Jurkat, Clone E6-1 (cell line): ENCODE measurements at places on chromosomes 3 and 15.

GRCh38 chr15:87263871-87264270 is 992.7 kb downstream of the NTRK3 start:
- DNase-seq: no peak

- DNase-seq: no peak
These were observed 165.2 kb upstream of the MYRIP start for GRCh38 chr3:39644176-39644575.

GRCh38 chr15:57084192-57084591 is 165.7 kb downstream of the TCF12 start:
- DNase-seq: no peak

DNA sequence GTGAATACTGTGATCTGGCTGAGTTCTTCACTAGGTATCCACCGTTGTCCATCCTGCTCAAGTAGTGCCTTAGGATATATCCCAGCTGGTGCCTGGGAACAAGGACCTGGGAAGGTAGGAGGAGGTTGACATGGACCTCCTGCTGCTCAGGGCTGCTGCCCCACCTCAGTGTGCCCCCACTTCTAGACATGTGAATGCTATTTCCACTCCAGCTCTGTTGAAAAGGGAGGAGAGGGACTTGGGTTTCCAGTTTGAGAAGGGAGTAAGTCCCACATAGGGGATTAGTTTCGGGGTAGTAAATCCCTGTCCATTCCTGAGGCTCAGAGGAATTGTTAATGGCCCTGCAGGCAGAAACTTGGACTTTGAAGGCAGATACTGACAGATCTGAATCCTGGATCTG is 32.9 kb upstream of the ETV5 start:
- no peak for DNase-seq

GRCh38 chr15:90451053-90451850 is 63.2 kb downstream of the IQGAP1 start:
- DNase-seq: no peak

- no peak for DNase-seq
These were observed 624.2 kb downstream of the NTRK3 start for GRCh38 chr15:87632364-87632763.

DNA sequence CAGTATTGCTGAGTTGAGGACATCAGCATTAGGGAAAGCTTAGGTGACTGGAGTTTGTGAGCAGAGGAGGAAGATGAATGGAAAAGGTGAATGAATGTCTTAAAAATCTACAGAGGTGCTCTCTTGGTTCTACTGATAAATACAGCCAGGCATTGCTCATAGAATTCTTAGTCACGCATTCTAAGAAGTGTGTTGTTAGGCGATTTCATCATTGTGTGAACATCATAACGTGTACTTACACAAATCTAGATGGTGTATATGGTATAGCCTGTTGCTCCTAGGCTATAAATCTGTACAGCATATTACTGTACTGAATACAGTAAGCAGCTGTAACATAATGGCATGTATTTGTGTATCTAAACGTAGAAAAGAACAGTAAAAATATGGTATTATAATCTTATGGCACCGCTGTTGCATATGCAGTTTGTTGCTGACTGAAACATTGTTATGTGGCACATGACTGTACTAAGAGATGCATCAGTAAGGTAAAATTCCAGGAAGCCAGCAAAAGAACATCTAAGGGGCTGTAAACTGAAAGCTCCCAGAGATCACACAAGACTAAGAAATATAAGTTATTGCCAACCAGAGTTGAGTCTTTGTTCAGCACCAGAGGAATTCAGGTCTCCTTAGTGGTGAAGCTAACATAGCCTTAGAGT is 42.9 kb upstream of the ASB14 start:
- DNase-seq: no peak
